ENCODE measurements at places on chromosomes 16 and 17. TPM values are rescaled to one million over a fixed set of nuclear protein-coding genes. Genes with fewer than 3 reads are reported as not detected.

The SREBF1 gene
- 56.2 TPM for polyA plus RNA-seq

The ALOX12 gene
- 0.04 TPM for polyA plus RNA-seq

The ZG16B gene
- 5.1 TPM for polyA plus RNA-seq

DNA sequence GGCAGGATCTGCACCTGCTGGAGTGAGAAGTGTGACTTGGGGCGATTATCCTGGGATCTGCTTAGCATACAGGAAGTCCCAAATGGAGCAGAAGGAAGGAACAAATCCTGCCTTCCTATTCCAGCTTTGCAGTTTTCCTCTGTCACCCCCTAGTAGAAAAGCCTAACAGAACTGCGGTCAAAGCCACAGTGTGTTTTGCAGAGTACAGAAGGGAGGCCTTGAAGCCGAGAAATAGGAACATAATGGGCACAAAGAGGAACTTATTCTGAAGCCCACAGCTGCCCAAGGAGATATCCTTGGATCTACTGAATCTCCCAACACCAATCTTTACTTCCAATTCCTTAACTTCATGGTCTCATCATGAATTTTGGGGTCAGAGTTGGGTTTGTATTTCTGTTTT lies 8.5 kb downstream of the KRTAP1-5 start:
- no peak for DNase-seq

The NME3 gene
- polyA plus RNA-seq: 121 TPM

GRCh38 chr17:75764417-75764710 lies 628 bp downstream of the GALK1 start:
- no peak for DNase-seq

DNA sequence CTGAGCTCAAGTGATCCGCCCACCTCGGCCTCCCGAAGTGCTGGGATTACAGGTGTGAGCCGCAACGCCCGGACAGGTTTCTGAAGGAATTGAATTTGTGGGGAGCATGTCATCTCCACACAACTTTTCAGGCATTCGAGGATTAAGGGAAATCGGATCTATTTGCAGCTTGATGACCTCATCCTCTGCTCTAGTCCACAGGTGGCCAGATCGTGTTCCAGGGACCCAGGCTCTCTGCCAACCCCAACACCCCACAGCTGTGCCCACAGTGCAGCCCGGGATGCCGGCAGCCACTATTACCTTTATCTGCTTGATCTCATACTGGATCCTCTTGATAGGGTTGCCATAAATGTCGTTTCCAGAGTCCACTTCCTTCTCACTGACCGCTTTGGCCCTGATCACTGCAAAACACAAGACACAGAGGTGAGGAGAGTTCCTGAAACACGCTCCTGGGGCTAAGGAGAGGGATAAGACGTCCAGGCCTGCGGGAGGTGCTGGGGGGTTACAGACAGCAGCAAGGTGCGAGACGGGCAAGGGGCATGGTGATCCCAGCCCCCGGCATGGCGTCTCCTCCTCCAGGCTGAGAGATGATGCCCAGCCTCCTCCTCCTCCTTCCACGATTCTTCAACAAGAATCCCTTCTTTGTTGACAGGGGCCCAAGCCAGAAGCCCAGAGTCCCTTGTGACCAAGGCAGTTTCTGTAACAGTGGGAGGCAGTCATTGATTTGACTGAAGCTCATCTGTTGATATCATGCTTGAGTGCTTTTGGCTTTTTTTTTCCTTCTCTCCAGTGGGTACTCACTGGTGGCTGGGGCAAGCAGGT lies 29.3 kb downstream of the CEP295NL start:
- no peak for DNase-seq

The ENPP7 gene
- not detected for polyA plus RNA-seq

DNA sequence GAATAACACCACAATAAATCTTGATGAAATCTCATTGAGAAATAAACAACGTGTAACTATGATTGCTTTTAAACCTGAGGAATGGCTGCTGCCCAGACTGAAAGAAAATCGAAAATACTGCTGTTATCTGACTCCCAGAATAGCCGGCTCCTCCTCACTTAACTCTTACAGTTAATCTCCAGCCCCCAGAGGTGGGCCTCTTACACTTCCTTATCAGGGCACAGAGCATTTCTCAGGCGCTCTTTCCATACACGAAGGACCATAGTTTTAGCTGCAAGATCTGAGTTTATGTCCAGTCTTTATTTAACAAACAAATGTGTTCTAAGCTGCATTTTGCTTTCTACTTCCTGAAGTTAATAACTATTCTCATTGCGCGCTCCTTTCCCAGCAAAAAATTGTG lies 206.9 kb downstream of the MAP2K4 start:
- no peak for DNase-seq

DNA sequence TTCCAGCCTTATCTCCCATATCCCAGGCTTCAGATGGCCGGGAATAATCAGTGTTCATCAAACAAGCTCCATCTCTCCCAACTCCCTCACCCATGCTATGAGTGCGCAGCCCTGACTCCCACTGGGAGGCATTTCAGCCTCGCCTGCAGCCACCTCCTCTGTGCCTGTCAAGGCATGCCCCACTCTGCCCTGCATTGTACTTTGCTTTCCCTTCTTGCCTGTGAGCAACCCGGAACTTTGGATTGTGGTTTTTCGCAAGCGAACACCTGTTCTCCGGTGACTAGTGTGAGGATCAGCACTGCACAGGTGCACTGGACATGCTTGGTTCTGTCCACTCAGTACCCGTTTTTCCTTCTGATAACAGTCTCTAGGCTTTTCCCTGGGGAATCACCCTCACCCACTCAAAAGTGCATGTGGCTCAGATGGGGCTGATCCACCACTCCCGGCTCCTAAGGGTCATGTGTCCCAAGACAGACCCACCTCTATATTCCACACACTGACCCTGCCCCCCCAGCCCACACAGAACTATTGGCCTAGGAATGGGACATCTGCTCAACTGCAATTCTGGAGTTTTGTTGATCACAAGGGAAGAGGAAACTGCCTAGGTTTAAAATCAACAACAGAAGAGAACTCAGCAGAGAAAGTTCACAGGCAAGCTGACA lies 9.1 kb downstream of the CHST6 start:
- peak; percentile 56 for DNase-seq
